HFF-Myc (cell line): ENCODE measurements at places on chromosomes 2 and 18.

GRCh38 chr2:190094316-190094871 lies 31.9 kb upstream of the MSTN start:
- no peak for DNase-seq

- DNase-seq: no peak
Observed at GRCh38 chr2:154704991-154705390, 6.5 kb downstream of the KCNJ3 start.

- DNase-seq: no peak
Observed at GRCh38 chr2:235115521-235115920, 163.7 kb downstream of the SH3BP4 start.

DNA sequence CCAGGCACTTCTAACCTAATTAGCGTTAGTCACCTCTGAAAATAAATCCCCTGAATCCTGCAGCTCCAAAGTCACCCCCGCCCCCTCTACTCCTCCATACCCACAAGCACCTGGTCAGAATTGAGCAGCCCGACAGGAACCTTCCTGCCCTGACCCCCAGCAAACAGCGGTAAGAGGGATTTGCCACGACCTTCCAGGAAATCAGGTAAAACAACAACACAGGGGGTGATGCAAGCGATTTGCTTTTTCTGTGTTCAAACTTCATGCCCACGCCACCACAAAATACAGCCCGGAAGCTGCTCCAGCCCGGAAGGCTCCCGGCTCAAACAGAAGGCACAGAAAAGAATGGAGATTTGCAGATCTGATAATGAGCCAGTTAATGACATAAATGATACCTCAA lies 367.1 kb downstream of the GPD2 start:
- no peak for DNase-seq

- DNase-seq: no peak
Observed at GRCh38 chr18:10070561-10071000, 156.8 kb downstream of the VAPA start.
